ENCODE measurements at places on chromosomes 7 and 10.
A peak's percentile ranks its signal among the peaks of the same experiment; 100 is the strongest.

GRCh38 chr10:29951441-29951931 is 107.9 kb downstream of the JCAD start:
- DNase-seq = no peak
- H3K4me1 ChIP-seq = no peaks in the 10 kb centered on the region
- no peaks in the 10 kb centered on the region for H3K36me3 ChIP-seq
- H3K4me3 ChIP-seq = no peak overlapping the region

GRCh38 chr10:22366435-22366703 is 21.1 kb downstream of the SPAG6 start:
- DNase-seq = no peak
- H3K4me1 ChIP-seq = no peaks in the 10 kb centered on the region
- H3K27ac ChIP-seq = no peak overlapping the region
- H3K4me3 ChIP-seq = no peak overlapping the region

DNA sequence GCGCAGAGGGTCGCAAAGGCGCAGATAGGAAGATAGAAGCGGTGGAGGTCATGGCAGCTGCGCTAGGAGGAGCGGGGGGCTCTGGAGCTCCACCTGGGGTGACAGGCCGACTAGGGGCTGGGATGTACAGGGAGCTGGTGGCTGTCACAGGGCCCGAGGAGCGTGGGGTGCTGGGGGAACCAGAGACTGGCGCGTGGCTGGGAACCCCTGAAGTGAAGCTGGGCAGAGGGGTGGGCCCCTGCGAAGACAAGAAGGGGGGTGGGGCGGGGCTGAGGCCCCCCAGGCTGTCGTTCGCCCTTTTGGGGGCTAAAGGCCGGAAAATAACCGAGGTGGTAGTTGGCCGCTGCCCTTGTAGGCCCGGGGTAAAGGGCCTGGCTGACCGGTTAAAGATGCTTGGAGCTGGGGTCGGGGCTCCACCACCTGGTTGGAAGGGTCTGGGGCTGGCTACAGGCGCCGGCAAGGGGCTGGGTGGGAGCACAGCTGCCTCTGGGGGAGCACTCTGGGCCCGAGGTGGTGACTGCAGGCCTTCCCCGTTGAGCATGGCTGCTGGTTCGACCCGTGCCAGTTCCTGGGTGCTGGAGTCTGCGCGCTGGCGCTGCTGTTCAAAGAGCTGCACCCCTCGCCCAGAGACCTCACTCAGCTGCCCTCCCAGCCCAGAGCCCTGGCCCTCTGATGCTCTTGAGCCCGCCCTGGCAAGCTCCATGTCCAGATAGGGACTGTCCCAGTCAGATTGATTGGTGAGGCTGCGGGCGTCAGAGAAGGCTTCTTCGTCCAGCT is 6.8 kb upstream of the MYOZ1 start:
- H3K4me3 ChIP-seq = peak overlapping the region; percentile 84
- no peaks in the 10 kb centered on the region for H3K36me3 ChIP-seq
- H3K27me3 ChIP-seq = no peaks in the 10 kb centered on the region
- no peak for DNase-seq
- H3K27ac ChIP-seq = no peak overlapping the region
- peaks cover 29% of the 10 kb centered on the region for H3K4me1 ChIP-seq

- no peaks in the 10 kb centered on the region for H3K27me3 ChIP-seq
- DNase-seq = no peak
- no peak overlapping the region for H3K4me3 ChIP-seq
These were observed 35.9 kb downstream of the NDUFB2 start for GRCh38 chr7:140732416-140732815.

- no peak overlapping the region for H3K27ac ChIP-seq
- peaks cover 6% of the 10 kb centered on the region for H3K27me3 ChIP-seq
- H3K36me3 ChIP-seq = no peaks in the 10 kb centered on the region
- peaks cover 14% of the 10 kb centered on the region for H3K4me1 ChIP-seq
- peak overlapping the region; percentile 93 for H3K4me3 ChIP-seq
These were observed 864 bp downstream of the PSTK start for GRCh38 chr10:122981066-122981464.

All from neural crest cell (in vitro differentiated cells).